Activated naive CD8-positive, alpha-beta T cell treated with anti-CD3 and anti-CD28 coated beads, Interleukin-2, amount 50 U/mL, for 16 hours (primary cell): ENCODE measurements at places on chromosomes 12 and 14.

- no peak for DNase-seq
Measured at GRCh38 chr14:24179294-24179960, 7.5 kb downstream of the REC8 start.

- DNase-seq = no peak
Measured at GRCh38 chr14:35390577-35391387, 13.8 kb downstream of the NFKBIA start.

GRCh38 chr14:58291646-58292045 lies 6.7 kb upstream of the ARID4A start:
- no peak for DNase-seq

DNA sequence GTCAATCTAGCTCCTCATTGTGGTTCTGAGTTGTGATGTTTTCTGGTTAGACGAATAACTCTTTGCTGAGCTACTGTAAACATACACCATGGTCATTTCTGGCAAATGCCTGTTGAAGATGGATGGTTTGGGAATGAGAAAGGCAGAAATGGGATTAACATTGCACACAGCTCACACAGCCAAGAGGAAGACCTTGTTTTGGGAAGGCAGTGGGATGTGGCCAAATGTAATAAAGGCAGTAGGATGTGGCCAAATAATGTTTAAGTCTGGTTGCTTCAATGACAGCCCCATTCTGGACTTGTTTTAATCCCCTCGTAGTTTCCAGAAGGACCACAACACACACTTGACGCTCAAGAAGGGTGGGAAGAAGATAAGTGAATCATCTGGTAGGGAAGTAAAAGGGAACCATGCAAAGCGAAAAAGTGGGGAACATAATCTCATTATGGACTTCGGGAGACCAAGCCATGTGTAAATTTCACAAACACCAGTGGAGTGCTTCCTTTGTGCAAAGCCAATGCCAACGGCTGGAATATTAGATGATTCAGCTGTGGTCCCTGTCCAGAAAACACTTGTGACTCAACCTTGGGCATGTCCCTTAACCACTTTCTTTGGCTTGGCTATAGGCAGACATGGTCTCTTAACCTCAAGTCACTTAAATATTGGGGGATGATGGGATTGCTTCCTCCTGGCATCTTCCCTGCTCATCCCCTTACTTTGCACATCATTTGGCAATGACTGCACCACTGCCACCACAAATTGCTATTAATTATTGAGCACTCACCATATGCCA lies 284.4 kb upstream of the CRY1 start:
- no peak for DNase-seq

- no peak for DNase-seq
Measured at GRCh38 chr12:30845676-30846075, 80.9 kb upstream of the TSPAN11 start.

DNA sequence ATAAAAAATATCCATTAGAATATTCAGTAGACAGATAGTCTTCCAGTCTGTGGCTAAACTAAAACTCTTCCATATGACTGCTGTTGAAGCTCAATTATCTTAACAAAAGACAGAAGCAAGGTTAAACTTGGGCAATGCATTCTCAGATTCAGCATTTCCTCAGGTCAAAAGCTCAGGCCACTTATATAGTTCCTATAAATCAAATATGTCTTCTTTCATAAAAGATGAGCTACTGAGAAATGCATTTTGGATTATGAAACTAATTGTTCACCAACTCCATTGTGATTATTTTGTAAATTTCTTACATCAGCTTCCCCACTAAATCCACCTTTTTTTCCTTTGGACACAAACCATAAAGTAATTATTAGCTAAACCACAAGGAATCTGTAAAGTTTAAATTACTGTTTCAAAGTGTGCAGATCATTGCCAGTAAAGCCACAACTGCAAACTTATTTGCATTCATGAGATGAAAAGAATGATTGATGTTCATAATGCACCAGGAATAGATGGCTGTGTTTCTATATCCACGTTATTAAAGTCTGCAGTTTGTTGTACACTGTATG lies 224.4 kb downstream of the FBXL14 start:
- DNase-seq = no peak

GRCh38 chr14:22769369-22769768 lies 2.9 kb downstream of the OXA1L start:
- DNase-seq = no peak

- no peak for DNase-seq
Measured at GRCh38 chr14:69328317-69328716, 68.4 kb downstream of the GALNT16 start.

DNA sequence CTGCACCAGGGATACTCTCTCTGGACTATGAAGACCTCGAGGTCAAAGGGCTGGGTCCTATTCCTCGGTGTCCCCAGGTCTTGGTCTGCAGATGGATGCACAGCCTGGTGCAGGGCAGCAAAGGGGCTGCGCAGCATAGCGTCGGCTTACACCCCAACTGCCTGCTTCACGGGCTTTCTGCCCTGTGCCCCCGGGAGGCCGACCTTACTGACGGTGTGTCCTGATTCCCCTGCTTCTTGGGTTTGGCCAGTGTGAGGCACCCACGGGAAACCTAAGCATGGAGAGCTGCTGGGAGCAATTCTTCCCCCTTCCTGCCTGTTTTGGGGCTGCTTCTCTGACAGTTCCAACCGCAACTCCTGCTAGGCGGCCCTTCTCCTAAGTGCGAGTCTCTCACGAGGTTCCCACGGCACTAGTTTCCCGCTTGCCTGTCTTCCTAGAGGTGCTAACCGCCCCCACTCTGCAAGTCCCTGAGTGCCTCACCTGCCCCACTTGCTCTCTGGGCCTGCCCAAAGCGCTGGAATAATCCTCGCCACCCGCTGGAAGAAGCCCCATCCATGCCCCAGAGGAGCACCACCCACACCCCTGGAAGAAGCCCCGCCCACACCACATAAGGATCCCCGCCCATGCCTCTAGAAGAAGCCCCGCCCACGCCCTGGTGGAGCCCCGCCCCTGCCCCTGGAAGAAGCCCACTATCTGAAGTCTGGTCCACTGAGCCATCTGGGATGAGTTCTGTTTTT lies 54.0 kb downstream of the PRIMA1 start:
- no peak for DNase-seq

GRCh38 chr14:58547649-58548048 lies 90.1 kb upstream of the DACT1 start:
- DNase-seq = no peak
